ENCODE measurements at places on chromosomes 12 and 14.

GRCh38 chr12:75982169-75982564 lies 49.4 kb downstream of the PHLDA1 start:
- peak; percentile 91 for DNase-seq

GRCh38 chr14:24813819-24814259 lies 179.8 kb upstream of the GZMB start:
- DNase-seq, result no peak

GRCh38 chr12:57171668-57172067 lies 24.2 kb upstream of the LRP1-AS start:
- no peak for DNase-seq

DNA sequence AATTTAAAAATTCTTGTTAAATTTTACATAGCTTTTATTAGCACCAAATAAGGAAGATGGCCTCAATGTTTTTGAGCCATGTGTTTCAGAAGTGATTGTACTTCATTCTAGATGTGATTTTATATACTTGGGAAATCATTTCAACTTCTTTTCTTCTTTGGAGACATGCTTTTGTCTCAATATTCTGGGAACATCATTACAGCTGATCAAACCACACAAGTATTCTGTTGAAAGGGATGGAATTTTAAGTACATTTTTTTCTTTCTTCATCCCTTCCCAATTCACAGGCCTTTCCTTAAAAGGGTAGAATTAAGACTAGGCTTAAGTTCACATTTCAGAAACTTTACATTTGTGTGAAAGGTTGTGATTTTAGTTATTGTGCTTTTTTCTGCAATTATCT lies 66.4 kb downstream of the PAPOLA start:
- DNase-seq, result no peak

- no peak for DNase-seq
Measured at GRCh38 chr12:24491968-24492367, 456.9 kb downstream of the BCAT1 start.

DNA sequence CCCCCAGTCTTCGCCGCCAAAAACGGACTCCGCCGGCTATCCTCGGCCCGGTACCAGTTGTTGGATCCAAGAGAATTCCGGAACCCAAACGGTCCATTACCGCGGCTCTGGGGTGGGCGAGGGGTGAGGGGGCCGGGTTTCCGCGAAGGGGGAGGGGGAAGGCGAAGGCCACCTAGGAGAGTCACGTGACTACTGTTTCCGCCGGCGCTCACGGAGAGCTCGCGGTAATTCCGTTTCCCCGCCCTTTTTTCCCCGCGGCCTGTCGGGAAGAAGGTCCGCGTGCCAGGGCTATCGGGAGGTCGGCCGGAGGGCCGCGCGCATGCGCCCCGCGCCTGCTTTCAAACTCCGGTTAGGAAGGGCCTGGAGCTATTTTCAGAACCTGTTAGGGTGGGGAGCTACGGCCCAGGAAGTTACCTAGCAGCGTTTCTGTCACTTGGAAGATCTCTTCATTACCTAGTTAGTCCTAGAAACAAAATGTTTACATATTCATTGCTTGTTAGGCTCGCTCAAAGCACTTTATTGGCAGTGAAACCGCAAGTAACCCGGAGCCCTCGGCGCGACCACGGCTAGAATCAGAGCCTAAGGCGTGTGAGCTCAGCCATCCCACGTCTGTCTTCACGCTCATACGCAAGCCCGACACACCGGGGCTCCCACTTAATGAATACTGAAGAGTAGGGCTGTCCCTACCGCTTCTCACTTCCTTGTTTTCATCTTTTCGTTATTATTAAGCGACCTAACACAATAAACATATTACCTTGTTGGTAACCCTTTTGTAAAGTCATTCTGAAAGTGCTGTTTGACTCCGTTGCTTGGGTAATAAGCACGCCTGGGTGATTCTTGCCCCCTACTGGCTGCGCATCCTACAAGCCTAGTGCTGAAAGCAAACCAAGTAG lies 624 bp upstream of the SBNO1 start:
- DNase-seq, result peak; percentile 100

GRCh38 chr12:27873010-27873409 lies 93.0 kb upstream of the MANSC4 start:
- no peak for DNase-seq

GRCh38 chr12:6780573-6780972 lies 8.3 kb downstream of the LAG3 start:
- no peak for DNase-seq

- DNase-seq, result peak; percentile 10
Measured at GRCh38 chr12:110688446-110689280, at the start of gene HVCN1. Gene HVCN1, minus strand, starts transcription at chr12:110689115. Its CDS starts 5,870 bp downstream, at chr12:110683245.

GRCh38 chr12:108193917-108194316 lies 64.8 kb downstream of the WSCD2 start:
- DNase-seq, result peak; percentile 42

DNA sequence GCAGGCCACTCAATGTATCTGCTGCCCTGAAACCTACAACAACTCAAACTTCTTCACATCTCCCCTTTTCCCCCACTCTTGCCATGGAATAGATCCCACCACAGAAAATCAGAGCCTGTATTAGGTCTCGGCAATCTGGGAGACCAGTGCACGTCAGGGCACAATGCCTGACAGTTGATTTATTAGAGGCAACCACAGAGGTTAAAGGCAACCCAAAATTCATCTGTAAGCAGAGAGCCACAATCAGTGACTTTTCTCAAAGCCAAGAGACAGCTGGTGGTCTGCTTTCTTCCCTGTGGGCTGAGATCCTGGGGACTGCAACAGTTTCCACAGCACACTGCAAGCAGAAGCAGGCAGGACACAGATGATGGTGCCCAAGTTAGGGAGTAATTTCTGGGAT lies 169.0 kb upstream of the NTF3 start:
- no peak for DNase-seq

GRCh38 chr12:62635649-62636048 lies 169.0 kb downstream of the MON2 start:
- DNase-seq, result no peak

- DNase-seq, result peak; percentile 48
Measured at GRCh38 chr12:49019443-49020324, 1.1 kb upstream of the PRKAG1 start.

- DNase-seq, result peak; percentile 93
Measured at GRCh38 chr14:101072945-101073597, 169.5 kb upstream of the RTL1 start.
